ENCODE measurements at places on chromosomes 4 and X.

GRCh38 chrX:122517786-122518185 is 666.3 kb upstream of the GRIA3 start:
- DNase-seq = no peak

- DNase-seq = peak; percentile 7
These were observed 512.2 kb downstream of the PDHA2 start for GRCh38 chr4:96352051-96352517.

- DNase-seq = peak; percentile 30
These were observed 31.2 kb downstream of the PJA1 start for GRCh38 chrX:69133921-69134542.

DNA sequence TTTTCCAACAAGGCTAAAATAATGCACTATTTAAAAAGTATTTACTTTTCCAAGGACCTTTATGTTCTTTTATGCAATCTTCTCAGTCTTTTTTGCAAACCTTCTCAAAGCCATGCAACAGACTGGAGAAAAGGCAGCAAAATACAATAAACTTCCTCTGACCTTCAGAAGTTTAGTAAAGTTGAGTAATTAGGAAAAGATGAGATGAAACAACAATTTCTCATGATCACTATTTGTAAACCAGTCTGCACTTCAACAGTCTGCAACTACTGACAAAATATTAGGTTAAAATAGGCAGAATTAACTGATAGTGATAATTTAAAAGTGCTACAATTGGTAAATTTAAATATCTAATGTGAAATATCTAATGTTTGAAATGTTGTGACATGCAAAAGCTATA is 884.9 kb upstream of the PCDH10 start:
- no peak for DNase-seq

DNA sequence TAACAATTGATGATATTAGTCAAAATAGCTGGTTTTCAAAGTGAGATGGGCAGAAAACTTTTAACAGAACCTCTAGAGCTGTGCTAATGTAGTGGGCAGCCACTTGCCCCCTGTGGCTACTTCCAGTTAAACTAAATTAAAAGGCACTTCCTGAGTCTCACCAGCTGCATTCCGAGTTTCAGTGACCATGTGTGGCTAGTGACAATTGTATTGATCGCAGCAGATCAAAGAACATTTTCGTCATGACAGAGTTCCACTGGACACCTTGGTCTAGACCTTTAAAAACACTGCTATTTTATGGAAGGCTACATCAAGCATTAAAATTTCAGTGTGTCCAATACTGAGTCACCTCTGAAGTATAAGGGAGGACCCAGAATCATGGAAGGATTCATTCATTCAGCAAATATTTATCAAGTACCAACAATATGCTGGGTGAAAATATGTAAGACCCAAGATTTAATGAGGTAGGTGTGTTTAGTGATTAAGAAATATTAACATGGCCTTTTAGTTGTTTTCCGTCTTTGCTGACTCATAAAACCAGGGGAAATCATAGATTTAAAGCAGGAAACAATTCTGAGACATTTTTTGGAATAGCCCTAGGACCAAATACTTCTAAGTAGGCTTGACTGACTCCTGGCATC is 5.1 kb upstream of the FAT1 start:
- DNase-seq = no peak

GRCh38 chr4:47483745-47484144 is 1.3 kb upstream of the ATP10D start:
- DNase-seq = no peak

- DNase-seq = no peak
These were observed 45.8 kb upstream of the ARSJ start for GRCh38 chr4:114025176-114025777.

Data from SJCRH30 (cell line).